ENCODE measurements at places on chromosomes 1 and 21.
A peak's percentile ranks its signal among the peaks of the same experiment; 100 is the strongest.

DNA sequence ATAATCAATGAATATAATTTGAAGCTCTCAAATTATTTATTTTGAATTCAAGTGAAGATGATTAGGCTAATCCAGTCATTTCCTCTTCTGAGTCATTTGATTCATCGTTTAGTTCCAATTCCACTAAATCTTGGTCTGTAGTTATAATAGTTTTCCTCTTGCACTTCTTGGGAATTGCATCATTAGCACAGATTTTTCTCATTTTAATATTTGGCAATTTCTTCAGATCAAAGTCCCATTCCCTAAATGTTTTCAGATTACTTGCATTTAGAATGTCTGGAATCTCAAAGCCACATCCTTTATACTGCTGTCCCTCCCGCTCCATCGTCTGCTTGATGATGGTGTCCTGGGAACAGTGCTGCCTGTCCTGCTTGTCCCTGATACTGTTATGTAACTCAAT lies 43.5 kb downstream of the MAST2 start:
- peak; percentile 79 for DNase-seq

GRCh38 chr1:119294722-119295121 lies 73.9 kb upstream of the HAO2 start:
- no peak for DNase-seq

DNA sequence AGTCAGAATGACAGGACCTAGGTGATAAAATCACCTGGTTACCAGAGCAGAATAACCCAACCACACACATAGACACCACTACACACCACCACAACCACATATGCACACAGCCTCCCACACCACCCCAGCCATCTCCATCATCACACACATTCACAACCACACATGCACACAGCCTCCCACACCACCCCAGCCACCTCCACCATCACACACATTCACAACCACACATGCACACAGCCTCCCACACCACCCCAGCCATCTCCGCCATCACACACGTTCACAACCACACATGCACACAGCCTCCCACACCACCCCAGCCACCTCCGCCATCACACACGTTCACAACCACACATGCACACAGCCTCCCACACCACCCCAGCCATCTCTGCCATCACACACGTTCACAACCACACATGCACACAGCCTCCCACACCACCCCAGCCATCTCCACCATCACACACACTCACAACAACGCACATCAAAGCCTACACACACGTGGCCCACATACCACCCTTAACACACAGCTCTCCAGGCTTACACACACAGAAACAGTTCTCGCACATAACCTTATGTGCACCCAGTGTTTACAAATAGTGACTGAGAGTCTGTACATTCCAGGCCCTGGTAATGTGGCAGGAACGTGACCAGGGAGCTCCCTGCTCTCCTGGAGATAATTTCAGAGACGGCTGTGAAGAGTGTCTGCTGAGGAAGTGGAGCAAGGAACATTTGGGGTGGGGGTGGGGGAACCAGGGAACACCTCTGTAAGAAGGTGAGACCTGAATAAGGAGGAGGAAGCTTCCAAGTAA lies 3.3 kb upstream of the GJB3 start:
- DNase-seq, result no peak

DNA sequence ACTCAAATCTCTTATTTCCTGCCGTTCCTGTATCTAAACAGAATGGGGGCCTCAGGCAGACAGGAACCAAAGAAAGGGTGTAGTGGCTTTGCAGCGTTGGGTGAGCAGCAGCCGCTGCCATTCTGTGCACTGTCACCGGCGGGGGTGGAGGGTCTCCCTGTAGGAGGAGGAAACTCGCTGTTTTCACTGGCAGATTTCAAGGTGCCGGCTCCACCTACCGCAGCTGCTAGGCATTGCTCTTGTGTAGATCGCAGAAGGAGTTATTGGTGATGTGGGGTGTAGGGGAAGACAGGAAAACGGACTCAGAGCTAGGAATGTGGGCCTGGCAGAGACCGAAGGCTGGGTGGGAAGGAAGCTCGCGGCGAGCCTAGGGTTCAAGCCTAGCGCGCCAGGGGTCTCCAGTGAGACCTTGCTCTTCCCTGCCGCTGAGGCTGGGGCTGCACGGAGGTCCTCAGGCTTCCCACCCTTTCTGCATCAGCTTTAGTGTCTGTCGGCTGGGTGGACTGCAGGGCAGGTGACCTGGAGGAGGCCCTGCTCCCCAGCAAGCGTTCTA lies 20.8 kb downstream of the ATP5PO start:
- peak; percentile 67 for DNase-seq

DNA sequence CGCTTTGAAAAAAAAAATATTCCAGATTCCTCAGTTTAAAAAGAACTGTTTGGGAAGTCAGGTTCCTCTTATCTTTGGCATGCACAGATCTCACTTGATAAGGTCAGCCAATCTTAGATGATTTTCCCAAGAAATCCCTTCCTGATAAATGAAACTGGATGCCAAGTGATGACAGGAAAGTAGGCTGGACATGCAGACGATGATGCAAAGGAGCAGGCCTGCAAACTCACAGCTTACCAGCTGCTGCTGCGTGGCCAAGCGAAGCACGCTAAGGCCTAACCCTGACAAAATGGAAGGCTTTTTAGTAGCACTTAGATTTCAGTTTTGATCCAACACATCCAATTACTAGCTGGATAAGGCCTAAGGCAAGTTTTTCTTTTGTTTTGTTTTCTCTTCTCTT lies 10.1 kb downstream of the TADA1 start:
- DNase-seq, result no peak

DNA sequence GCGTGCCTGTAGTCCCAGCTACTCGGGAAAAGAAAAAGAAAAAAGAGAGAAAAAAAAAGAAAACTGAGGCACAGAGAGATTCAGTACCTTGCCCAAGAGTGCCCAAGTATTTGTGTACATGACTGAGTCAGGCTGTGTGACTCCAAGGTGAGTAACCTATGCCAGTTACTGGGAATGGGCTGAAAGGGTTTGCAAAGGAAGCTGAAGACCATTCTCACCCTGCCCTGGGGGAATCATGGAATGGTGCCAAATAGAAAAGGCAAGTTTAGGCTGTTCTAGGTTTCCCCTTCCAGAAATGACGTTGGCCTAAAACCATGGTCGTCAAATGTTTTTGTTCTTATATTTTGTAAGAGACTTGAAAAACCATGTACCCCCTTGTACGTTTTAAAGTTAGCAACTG lies 37.9 kb upstream of the LRIG2 start:
- no peak for DNase-seq

- no peak for DNase-seq
Measured at GRCh38 chr1:167474191-167474641, 44.1 kb downstream of the CD247 start.

DNA sequence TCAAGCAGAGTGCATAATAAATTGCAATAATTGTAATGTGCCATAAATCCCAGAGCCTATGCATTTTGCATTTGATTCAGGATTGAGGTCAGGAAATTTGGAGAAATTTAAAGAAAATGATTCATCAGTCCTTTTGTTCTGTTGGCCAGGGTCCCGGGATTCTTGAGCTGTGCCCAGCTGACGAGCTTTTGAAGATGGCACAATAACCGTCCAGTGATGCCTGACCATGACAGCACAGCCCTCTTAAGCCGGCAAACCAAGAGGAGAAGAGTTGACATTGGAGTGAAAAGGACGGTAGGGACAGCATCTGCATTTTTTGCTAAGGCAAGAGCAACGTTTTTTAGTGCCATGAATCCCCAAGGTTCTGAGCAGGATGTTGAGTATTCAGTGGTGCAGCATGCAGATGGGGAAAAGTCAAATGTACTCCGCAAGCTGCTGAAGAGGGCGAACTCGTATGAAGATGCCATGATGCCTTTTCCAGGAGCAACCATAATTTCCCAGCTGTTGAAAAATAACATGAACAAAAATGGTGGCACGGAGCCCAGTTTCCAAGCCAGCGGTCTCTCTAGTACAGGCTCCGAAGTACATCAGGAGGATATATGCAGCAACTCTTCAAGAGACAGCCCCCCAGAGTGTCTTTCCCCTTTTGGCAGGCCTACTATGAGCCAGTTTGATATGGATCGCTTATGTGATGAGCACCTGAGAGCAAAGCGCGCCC lies 8.7 kb downstream of the PROX1 start:
- no peak for DNase-seq

GRCh38 chr1:25505656-25506385 lies 37.6 kb upstream of the LDLRAP1 start:
- peak; percentile 38 for DNase-seq

DNA sequence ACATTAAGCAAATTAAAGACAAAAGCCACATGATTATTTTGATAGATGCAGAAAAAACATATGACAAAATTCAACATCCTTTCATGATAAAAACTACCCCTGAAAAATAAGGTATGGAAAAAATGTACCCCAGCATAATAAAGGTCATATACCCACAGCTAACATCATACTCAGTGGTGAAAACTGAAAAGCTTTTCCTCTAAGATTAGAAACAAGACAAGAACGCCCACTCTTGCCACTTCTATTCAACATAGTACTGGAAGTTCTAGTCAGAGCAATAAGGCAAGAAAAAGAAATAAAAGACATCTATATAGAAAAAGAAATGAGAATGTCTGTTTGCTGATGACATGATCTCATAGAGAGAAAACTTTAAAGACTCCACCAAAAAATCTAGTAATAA lies 20.7 kb downstream of the ERO1B start:
- no peak for DNase-seq

DNA sequence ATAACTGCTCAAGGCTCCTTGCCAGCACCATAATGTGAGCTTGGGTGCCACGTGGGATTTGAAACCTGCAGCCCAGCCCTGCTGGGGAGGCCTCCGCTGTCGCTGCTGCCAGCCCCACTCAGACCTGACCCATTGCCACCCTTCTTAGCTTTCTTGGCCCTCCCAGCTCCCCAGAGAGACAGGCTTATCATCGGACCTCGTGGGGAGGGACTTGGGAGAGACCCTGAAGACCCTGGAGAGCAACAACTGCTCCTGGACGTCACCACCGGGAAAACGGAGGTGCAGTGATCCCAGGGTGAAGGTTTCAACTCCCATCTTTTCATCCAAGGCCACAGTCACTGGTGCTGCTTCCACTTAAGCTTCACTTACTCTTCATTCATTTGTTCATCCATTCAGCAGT lies 596.1 kb downstream of the PTPRU start:
- DNase-seq, result no peak

GRCh38 chr1:222104694-222105392 lies 363.0 kb upstream of the DUSP10 start:
- DNase-seq, result no peak

DNA sequence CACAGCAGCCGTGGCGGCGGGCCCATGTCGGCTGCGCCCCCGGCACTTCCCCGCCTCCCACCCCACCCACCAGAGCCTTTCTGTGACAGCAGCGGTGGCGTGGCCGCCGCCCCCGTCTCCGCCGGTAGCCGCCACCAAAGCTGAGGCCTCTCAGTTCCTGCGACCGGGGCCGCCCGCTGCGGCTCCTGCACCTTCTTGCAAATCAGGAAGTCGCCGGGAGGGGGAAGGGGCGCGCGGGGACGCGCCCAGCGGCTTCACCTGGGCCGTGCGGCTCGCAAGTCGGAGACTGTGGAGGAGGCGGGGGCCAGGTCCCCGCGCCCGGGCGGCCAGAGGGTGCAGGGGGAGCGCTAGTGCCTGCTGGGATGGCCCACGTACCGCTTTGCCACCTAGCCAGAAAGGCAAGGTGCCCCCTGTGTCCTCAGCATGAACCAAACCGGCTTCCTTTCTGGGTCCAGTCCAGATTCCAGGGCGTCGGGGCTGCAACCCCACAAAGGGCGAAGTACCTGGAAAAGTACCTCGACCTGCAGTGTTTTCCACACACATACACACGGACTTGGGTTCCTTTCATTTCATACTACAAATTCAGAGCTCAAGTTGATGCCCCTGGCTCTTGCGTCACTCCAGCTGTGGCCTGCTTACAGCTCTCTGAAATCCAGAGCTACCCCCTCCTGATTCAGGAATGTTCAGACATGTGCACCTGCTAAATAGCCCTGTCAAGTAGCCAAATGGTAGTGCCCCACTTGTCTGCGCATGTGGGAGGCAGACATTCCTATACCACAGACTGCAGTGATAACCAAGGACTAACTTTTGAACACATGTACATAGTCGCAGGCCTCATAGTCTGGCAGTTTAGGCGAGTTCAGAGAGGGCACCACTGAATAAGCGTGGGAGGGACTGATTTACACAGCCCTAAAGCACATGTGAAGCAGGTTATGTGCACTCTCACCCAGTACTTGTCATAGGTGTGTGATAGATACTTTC lies at the start of gene DENND1B:
Gene DENND1B, minus strand, starts transcription at position 199 of the 981 bp plus-strand sequence. CDS start 325 bp downstream, outside the sequence.
- DNase-seq, result peak; percentile 24

- DNase-seq, result no peak
Measured at GRCh38 chr1:189805735-189806134, 671.9 kb downstream of the BRINP3 start.

DNA sequence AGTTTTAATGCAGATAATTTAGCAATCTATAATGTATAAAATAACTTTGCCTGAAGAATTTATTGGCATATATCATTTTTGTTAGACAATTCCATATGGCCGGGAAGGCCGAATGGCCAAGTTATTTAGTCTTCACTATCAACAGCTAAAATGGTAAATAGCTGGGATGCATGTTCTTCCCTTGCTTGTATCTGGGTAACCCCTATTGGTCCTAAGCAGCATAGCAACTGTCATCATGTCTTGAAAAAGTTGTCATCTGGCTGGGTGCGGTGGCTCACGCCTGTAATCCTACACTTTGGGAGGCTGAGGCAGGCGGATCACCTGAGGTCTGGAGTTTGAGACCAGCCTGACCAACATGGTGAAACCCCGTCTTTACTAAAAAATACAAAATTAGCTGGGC lies 340.0 kb upstream of the DPYD start:
- DNase-seq, result no peak

GRCh38 chr1:67118646-67119045 lies 16.1 kb downstream of the C1orf141 start:
- no peak for DNase-seq

GRCh38 chr1:205190845-205191577 lies 20.5 kb downstream of the DSTYK start:
- DNase-seq, result no peak

DNA sequence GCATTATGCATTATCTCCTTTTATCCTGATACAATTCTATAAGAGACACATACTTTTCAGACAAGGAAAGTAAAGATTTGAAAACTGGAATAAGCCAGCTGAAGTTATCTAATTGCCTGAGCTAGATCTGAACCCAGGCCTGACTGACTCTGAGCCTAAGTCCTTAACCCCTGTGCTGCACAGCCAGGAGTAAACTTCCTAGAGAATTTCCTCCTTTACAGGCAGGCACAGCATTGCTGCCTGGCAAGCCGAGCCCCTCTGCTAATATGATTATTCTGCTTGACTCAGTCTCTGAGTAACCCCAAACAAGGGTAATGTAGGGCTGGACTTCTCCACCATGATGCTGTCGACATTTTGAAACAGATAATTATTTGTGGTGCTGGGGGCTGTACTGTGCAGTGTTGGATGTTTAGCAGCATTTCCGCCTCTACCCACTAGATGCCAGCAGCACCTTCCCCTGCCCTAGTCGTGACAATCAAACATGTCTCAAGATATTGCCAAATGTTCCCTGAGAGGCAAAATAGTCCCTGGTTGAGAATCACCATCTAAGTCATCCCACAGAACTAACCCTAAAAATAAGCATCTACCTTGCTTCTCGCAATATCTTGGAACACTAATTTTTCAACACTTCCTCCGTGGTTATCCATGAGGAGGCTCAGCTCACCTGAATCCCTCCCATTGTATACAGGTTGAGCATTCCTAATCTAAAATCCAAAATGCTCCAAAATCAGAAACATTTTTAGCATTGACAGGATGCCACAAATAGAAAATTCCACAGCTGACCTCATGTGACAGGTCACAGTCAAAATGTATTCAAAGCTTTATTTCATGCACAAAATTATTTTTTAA lies 18.5 kb downstream of the CAMK1G start:
- no peak for DNase-seq

- no peak for DNase-seq
Measured at GRCh38 chr21:42251654-42252324, 32.8 kb downstream of the ABCG1 start.

- DNase-seq, result no peak
Measured at GRCh38 chr1:233610628-233611027, 3.3 kb upstream of the KCNK1 start.
